ENCODE measurements at places on chromosomes 1 and 21.

DNA sequence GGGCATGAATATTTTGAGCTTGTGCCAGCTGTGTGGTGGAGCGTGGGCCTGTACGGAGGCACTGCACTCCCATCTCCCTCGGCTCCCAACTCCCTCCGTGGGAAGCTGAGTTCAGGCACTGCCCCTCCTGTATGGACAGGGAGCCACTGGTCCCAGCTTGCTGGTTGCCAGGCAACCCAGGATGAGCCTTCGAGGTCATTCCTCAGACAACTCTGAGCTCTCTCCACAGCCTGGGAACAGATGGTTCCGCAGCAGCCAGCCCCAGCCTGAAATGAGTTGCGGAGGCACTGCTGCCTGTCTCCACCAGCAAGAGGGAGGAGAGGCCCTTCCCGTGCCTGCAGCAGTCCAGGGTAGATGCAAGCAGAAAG is 58.4 kb upstream of the TENT5B start:
- DNase-seq, result no peak

DNA sequence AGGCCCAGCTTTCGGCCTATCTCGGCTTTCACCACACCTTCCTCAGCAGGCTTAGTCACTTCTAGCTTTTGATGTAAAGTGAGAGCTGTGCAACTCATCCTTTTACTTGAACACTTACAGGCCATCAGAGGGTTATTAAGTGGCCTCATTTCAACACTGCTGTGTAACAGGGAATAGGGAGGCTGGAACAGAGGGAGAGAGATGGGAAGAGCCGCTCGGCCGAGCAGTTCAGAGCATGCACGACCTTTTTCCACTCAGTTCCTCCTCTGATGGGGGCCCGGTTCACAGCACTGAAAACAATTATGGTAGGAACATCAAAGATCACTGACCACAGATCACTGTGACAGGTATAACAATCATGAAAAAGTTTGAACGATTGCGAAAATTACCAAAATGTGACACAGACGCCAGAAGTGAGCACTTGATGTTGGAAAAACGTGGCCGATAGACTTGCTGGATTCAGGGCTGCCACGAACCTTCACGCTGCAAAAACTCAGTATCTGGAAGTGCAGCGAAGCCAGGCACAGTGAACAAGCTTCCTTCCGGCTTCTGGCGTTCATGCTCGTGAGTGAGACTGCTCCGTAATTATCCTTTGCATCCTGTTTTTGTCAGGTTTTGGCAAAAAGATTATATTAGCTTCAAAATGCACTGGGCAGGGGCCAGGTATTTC is 28.6 kb downstream of the AGPAT3 start:
- DNase-seq, result no peak

DNA sequence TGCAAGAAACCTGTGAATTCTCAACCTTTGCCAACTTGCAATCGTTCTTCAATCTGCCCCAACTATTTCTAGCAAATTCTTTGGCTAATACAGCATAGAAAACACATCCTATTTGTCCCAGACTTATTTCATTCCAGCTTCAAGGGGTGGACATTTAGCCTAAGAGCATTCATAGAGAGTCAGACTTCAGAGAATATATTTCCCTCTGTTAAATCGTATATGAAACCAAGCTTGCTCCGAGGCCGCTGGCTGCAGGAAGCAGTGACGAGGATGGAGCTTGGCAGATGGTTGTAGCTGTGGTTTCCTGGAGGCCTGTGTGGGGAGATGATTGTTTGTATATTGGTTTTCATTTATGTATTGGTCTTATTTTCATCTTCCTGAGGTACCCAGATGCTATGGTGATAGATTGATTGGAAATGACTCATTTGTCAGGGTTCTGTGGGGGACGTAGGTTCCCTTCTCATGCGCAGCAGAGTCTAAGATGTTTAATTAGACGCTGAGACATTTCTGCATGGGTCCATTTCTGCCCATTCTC is 26.1 kb downstream of the MAN1C1 start:
- no peak for DNase-seq

GRCh38 chr1:190478149-190479049 is 735 bp upstream of the BRINP3 start:
- DNase-seq, result peak; percentile 75

GRCh38 chr1:184062640-184063286 is 11.2 kb downstream of the TSEN15 start:
- DNase-seq, result no peak

DNA sequence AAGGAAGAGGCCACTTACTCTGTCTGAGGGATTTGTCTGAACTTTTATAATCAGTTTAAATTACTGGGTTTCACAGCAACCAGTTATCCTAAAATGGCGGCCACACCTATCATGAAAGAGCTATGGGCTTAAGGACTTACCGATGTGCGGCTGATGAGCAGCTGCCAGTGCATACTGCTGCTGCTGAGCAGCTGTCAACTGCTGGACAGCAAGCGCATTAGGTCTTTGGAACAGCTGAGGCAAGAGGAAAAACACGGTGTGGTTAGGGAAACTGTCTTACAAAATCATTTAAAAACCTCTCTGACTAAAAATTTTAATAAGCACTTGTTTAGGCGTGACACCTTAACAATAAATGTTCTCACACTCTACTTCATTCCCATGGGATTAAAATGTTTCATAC is 72.6 kb upstream of the SDC3 start:
- no peak for DNase-seq

DNA sequence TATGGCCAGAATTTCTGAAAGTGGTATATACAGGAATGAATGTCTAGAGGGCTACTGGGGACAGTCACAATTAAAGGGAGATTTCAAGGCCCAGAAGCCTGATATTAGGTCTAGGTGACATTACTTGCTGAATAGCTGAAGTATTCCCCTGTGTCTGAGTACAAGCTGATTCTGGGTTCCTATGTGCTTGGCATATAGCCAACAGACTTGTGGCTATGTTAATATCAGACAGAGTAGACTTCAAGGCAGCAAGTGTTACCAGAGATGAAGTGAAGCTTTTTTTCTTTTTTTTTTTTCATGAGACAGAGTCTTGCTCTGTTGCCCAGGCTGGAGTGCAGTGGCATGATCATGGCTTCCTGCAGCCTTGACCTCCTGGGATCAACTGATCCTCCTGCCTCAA is 8.3 kb downstream of the TTC4 start:
- DNase-seq, result no peak

DNA sequence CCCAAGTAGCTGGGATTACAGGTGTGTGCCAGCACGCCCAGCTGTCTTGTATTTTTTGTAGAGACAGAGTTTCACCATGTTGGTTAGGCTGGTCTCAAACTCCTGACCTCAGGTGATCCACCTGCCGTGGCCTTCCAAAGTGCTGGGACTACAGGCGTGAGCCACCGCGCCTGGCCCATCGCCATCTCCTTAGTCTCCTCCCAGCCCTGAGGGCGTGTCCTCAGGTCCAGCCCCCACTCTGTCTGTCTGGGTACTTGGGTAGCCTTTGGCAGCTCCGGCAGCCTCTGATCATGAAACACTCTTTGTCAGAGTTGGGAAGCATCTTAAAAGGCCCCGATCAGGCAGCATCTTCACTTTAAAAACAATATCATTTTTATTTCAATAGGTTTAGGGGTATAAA is 90.3 kb upstream of the DISP3 start:
- no peak for DNase-seq

DNA sequence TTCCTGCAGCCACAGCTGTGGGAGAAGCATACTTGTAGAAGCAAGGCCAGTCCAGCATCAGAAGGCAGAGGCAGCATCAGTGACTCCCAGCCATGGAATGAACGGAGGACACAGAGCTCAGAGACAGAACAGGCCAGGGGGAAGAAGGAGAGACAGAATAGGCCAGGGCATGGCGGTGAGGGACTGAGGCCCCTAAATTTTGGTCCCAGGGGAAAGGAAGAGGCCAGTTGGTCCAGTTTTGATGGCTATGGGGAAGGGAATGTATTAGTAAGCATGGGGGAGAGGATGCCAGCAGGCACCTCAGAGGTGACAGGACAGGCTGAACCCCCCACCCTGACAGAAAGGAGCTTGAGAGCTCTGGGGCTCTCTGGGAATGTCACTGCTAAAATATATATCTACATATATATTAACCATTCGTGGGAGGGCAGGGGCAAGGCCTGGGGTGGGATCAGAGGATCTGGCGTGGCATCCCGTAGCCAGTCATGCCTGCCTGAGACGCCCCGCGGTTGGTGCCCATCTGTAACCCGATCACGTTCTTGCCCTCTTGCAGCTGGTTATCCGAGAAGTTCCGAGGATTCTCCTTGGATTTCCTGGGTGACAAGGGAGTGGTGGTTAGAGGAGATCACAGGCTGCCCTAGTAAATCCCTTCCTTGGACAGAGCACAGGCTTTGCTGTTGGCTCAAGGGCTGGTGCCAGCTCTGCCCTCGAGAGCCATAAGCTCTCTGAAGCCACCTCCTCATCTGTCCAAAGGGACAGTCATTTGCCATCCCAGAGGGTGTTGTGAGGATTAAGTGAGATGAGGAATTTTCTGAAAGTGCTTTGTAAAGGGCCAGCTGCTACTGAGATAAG is 6.7 kb downstream of the TAGLN2 start:
- no peak for DNase-seq

DNA sequence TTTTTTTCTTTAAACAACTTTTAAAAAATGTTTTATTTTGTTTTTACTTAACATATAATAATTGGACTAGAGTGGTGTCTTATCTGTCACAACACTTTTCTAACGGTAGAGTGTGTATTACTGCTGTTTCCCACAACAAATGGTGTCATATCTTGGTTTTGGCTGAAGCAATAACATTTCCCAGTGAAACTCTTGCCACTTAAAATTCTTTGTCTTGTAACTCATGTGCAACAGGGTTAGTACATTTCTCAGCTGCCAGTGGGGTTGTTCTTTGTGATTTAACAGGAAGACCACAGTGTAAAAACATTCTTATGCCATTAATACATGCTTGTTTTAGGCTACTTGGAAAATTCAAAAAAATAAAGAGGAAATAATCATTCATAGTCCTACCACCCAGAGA is 43.5 kb downstream of the ALPL start:
- DNase-seq, result no peak

GRCh38 chr1:38291906-38292521 is 245.4 kb upstream of the POU3F1 start:
- no peak for DNase-seq

DNA sequence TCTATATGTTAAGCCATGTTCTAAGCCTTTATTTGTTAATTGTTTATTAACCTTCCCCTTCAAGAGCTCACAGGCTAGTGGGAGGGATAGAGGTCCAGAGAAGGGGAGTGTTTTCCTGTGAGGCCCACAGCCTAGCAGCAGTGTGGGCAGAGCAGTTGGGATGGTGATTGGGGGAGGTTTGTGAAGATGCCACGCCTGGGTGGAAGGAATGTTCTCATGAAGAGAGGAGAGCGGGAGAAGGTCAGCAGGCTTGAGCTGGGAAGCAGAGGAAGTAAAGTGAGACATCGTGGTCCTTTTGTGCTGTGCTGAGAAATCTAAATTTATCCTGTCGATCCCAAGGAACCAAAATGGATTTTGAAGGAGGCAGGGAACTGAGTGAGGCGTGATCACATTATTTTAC is 42.6 kb downstream of the TRAPPC10 start:
- DNase-seq, result no peak

- DNase-seq, result no peak
Observed at GRCh38 chr1:40932006-40932405, 47.5 kb upstream of the CTPS1 start.

DNA sequence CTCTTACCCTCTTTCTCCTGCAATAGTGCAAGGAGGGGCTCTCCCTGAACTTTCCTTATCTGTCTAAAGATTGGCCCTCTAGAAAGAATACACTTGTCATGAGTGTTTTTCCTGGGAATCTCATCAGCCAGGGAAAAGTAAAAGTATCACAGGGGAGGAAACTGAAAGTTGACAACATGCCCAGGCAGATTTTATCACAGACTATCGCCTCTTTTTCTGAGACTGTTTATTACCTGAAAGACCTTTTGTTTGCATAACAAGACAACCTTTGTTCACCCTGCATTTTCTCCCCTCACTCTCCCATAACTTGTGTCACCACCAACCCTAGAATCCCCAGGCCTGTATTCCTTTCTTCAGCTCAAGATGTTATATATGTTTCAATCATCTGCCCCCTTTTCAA is 794.7 kb upstream of the ADAMTS5 start:
- DNase-seq, result no peak

- no peak for DNase-seq
Observed at GRCh38 chr21:32844653-32845436, 73.3 kb upstream of the PAXBP1 start.

DNA sequence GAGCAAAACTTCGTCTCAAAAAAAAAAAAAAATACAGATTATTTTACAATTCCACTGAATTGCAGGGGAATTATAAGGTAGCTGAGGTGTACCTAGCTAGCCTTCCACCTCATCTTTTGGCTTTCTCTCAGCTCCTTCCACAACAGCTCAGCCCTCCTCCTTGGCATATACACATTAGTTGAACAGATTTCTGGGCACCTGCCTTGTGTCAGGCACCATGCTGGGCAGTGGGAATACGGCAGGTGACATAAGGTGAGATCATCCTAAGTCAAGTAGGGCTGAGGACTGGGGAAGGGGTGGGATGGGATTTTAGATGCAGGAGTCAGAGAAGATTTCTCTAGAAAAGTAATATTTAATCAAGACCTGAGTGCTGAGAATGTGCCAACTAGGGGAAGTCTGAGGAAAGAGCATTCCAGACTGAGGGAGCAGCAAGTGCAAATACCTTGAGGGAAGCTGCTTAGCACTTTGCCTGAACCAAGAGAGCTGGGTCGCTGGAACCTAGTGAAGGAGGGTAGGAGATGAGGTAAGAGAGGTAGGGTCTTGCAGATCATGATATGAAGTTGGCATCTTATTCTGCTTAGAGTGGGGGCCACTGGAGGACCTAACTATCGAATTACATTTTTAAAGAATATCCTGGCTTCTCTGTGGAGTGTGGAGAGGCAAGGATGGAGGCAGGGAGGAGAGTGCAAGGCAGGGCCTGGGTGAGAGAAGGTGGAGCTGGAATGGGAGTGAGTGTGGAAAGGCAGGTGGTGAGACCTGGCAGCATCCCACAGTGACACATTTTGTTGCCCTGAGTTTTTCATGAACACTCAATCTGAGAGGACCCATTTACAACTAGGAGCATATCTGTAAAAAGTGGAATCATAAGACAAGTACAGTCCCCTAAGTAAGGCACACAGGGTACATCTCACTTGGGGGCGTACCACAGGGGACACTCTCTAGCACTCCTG is 28.2 kb downstream of the LAMC2 start:
- DNase-seq, result no peak

DNA sequence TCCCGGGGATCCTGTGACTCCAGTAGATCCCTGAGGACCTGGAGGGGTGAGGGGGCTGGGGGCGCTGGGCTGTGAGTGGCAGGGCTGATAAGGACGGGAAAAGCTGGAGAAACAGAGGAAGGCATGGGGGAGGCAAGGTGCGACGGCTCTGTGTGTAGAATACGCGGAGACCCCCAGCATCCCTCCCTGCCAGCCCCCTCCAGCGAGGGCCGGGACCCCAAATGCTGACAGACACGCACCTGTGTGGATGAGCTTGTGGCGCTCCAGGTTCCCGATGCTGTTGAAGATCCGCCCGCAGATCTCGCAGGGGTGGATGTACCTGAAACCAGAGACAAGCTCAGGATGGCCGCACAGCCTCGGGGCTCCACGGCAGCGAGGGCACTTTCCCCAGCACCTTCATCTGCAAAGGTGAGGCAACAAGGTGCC is 53.0 kb upstream of the RIPK4 start:
- no peak for DNase-seq
